ENCODE measurements at places on chromosomes 2 and 18.

DNA sequence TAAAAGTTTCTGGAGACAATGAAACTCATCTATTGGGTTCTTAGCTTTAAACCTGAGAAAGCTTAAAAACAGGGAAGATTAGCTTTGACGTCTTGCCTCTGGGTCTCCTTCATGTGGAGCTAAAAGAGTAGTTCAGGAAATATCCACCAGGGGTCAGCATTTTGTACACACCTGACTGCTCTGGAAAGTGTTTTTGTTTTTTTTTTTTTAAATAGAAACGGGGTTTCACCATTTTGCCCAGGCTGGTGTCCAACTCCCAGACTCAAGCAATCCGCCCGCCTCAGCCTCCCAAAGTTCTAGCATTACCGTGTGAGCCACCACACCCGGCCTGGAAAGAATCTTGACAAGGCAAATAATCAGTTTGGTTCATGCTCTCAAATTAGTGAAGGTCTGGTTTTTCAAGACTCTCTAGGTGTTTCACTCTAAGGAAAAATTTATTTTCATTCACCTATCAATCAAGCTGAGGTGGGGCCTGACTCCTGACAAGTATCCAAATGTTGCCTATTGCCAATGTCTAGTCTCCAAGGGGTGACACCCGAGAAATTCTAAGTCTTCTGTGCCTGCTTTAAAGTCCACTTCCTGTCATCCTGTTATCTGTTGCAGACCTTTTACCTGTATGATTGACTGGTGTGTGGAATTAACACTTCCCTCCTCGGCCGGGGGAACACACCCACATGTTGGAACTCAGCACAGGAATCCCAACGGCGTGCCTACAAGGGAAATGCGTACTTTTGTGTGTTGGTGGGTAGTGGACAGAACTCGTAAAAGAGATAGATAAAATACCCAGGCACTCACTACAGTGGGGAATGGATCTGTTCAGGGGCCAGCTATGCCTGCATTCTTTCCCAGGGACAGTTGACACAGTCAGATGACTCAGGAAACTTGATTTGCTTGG is 11.3 kb downstream of the IL1RN start:
- DNase-seq, result peak; percentile 57

DNA sequence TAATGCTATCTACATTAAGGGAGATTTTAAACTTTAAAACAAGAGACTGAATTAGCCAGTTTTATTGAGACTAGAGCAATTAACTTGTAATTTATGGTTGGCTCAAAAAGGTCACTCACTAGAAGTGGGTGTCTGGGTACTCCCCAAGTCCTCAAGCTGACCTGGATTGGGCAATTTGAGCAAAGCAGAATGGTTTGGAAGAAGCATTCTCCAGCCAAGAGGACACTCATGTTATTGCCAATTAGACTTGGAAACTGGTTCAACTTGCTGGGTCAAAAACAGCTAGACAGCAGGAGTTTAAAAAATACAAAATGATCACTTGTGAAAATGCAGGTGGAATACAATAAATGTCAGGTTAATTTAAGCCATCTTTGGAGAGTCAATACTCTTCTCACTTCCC is 29.5 kb upstream of the MYO1B start:
- DNase-seq, result no peak

GRCh38 chr2:43341959-43342757 is 115.8 kb upstream of the ZFP36L2 start:
- no peak for DNase-seq

GRCh38 chr2:10389573-10389972 is 58.6 kb downstream of the ODC1 start:
- no peak for DNase-seq

DNA sequence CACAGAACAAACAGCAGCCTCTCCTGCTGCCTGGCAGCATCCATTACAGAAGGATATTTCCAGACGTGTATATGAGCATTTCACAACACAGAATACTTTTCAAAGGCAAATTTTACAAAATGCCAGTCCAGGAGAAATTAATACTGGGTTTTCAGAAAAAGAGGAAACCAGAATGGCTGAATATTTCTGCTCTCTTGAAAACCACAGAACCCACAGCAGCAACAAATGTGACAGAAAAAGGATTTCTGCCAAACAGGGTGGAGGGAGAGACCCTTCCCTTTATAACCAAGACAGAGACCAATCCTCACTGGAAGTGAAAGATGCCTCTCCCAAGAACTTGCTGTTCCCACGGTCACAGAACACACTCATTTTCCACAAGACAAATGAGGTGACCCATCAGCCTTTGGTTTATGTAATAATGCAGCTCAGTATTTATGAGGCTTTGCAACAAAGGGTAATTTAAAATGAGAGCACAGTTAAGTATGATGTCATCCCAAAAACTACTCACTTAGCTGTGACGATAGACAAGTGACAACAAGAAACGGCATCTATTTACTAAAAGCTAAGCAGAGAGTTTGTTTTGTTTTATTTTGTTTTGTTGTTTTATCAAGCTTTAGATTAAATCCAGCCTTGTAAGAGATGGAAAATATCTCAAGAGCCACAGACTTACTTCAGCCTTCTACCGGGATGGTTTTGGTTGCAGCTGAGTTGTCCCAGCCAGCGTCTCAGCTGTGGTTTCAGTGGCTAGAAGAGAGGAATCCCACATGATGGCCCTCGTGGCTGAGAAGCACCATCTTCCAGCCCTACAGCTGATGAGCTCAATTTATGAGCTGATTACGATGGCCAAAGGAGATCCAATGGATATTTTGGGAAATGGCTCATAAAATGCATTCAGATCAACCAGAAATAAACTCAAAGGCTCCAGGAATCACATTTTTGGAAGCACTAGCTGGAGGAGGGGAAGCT is 249.3 kb upstream of the AGAP1 start:
- DNase-seq, result no peak

GRCh38 chr18:62634979-62635630 is 80.2 kb upstream of the PHLPP1 start:
- no peak for DNase-seq

- no peak for DNase-seq
These were observed 99.1 kb downstream of the SETBP1 start for GRCh38 chr18:44779753-44780292.

GRCh38 chr18:68623342-68623741 is 91.6 kb downstream of the TMX3 start:
- peak; percentile 64 for DNase-seq

DNA sequence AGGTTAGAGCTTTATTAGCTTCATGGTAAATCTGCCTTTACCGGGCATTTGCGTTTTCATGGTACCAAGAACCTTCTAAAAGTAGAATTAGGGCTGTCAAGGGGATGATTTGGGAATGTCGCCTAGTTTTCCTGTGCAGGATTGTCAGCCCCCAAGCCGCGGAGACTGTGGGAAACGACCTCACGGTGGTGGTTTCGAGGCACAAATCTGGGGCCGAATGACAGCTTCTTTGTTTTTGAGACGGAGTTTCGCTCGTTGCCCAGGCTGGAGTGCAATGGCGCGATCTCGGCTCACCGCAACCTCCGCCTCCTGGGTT is 615 bp upstream of the USP39 start:
- no peak for DNase-seq

GRCh38 chr18:34871435-34871834 is 161.3 kb downstream of the DTNA start:
- DNase-seq, result no peak

- DNase-seq, result no peak
These were observed 38.9 kb upstream of the B3GNT2 start for GRCh38 chr2:62156861-62157496.

DNA sequence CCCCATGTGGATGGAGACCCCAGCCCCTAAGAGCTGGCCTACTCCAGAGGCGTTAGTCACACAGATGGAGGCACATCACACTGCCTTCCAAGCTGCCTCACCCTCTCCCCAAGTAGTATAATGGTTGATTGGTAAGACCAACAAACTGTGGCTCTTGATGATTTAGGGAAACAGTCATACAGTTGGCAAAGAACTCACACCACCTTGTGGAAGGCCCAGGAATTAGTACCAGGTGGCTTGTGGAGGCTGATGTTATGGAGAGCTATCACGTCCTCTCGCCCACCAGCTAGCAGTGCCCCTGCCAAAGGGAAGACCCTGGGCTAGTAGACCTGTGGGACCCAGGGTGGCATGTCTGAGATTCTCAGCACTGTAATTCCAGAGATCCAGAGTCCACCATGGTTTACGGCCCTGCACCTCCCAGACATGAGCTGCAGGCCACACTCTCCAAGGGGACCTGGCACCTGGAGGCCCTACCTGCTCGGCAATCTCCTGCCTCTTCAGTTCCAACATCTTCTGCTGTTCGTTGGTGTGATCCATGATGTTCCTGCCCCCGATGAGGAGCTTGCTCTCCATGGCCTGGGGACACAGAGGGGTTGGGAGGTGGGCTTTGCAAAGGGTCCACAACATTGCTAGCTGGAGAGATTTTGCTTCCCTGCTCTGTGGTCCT is 26.3 kb downstream of the KIF3C start:
- DNase-seq, result no peak

- DNase-seq, result peak; percentile 57
These were observed 8.1 kb downstream of the LBH start for GRCh38 chr2:30239308-30239985.

DNA sequence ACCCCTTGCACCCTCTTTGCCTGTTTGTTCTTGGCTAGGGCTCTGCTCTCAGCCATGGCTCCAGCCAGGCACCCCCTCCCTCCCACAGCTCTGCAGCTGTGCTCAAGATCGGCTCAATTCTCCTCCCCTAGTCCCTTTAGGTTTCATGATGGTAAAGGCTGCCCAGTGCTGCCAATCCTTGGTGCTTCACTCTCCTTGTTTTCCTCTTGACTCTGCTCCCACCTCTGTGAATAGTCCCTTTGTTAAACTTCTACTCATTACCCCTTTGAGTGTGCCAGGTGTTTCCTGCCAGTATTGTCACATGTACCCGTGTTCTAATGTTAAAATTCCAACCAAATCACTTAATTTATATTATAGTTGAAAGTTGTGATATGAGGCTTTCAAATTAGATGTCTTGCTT is 101.0 kb upstream of the CERS6 start:
- no peak for DNase-seq

Measured in fibroblast of the conjunctiva (primary cell).